Colonic mucosa (tissue), 4 donors: ENCODE measurements at places on chromosomes 3 and 15. TPM values are rescaled to one million over a fixed set of nuclear protein-coding genes. Genes with fewer than 3 reads are reported as not detected.

GRCh38 chr3:11010426-11011165 lies 18.0 kb downstream of the SLC6A1 start:
- no peak for DNase-seq

- DNase-seq = no peak
Measured at GRCh38 chr3:182239316-182239715, 527.6 kb downstream of the SOX2 start.

DNA sequence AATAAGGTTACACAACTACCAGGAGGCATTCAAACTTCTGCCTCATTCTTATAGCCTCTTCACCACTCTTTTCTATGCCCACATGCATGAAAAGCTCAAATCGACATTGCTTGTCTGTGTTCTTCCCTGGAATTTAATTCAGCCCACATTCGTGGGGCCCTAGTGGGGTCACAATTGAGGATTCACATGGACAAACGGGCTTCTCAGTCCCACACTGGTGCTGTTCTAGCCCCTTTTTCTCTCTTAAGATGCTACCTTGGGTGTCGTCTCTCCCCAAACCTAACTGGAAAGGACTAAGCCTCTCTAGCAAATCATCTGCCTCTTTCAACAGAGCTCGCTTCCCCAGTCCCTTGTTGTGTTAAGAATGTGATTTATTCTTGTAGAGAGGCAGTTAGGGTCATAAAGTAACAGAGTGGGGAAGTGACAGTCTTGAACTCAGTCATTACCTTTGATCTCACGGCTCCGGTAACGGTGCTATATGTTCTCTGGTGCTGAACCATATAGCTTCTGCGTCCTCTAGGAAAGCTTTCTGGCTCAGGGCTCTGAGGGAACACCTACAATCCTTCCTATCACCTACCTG lies 4.9 kb downstream of the LPP start:
- no peak for DNase-seq

- no peak for DNase-seq
Measured at GRCh38 chr3:162041622-162042021, 545.0 kb downstream of the OTOL1 start.

DNA sequence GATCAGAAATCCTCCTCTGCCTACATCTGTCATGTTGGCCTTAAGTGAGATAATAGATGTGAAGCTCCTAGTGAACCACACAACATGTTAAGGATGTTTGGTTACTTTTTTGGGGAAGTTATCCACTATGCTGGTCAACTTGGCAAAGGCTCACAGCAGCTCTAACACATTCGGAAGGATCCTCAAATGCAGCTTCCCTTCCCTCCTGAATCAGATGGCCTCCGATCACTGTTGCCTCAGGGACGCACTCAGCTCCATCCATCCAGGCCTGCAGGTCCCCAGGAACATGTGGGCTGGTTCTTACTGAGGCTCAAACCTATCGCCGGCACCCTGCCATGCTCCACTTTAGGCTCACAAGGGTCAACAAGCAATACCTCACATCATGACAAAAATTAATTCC lies 67.9 kb downstream of the CORO2B start:
- DNase-seq = no peak

- DNase-seq = peak; percentile 51
Measured at GRCh38 chr3:65672871-65673815, 365.6 kb downstream of the MAGI1 start.

- no peak for DNase-seq
Measured at GRCh38 chr3:51876186-51876585, 785 bp upstream of the IQCF5 start.

DNA sequence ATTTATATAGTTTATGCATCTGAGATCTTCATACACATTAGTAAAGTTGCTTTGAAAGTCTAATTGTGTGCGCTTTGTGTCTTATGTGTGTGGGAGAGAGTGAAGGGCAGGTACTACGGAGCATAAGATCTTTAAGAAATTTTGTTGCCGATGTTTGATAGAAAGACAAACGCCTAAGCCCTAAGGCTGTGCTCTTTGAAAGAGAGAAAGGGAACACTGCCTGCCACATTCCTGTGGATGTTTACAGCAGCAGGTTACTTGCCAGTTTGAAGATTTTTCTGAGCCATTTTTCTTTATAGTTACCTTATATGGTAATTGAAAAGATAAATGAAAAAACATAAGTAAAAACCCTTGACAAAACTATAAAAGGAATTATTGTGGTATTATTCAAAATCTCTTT lies 17.0 kb downstream of the DTWD1 start:
- no peak for DNase-seq

- DNase-seq = no peak
Measured at GRCh38 chr3:165918657-165918979, 81.4 kb upstream of the BCHE start.

- no peak for DNase-seq
Measured at GRCh38 chr3:53051929-53052328, 6.1 kb upstream of the SFMBT1 start.

DNA sequence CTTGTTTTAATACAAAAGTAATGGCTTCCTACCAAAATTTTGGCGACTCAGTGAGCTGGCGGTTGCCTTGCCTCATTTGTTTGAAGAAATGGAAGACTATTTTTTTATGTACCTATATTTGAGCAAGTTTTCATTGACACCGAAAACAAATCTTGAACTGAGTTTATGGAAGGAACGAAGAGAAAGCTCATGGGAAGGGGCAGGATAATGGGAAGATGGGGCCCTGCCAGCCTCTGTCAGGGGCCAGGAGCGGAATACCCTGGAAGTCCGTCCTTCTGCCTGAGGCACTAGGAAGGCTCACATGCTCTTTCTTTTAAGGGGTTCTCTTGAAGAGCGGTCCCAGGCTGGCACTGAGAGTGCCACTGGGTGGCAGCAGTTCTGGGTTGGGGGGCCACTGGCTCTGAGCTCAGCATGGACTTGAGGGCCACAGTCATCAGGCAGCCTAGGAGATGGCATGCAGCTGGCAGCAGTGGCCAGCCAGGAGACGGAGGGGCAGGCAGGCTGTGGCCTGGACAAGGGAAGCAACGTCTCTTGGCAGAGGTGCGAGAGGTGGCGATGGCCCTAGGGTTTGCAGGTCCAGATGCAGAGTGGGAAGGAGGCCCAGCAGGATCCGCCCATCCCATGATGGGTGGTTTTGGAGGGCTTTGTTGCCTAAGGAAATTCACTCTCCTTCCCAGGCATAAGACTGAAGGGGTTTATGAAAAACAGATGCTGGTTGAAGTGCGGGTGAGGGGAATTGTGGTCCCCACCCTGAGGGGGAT lies 41.6 kb downstream of the ISG20 start:
- DNase-seq = no peak

DNA sequence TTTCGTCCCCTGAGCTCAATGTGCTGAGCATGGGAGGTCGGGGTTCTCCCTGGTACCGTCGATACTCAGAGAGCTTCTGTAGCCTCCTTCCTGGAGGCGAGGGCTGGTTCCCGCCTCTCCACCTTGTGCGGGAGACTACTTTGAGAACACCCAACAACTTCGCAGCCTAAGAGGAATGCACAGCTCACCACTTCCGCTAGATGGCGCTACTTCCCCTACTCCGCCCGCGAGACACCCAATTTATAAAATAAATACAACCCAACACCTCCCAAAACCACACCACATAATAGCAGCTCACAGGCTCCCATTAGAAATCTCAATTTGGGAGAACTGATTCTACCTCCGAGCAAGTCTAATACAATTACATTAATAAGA lies 1.2 kb downstream of the RGMA start:
- peak; percentile 78 for DNase-seq

DNA sequence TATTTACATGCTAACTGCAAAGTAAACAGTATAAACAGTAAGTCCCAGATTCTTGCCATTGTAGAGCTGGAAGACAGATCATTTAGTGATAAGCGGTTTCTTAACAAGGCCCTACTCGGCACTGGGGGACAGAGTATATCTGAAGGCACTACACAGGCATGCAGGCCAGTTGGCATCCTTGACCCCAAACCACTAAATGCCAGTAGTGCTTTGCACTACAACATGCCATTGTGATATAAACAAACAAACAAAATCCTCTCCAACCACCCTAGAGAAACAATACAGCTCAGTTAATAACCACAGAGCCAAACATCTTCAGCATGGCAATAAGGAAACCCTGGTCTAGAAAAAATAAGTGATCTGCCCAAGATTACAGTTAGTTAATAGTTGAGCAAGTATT lies 5.3 kb downstream of the AQR start:
- DNase-seq = no peak

GRCh38 chr3:196246612-196247308 lies 30.4 kb downstream of the SLC51A start:
- no peak for DNase-seq

DNA sequence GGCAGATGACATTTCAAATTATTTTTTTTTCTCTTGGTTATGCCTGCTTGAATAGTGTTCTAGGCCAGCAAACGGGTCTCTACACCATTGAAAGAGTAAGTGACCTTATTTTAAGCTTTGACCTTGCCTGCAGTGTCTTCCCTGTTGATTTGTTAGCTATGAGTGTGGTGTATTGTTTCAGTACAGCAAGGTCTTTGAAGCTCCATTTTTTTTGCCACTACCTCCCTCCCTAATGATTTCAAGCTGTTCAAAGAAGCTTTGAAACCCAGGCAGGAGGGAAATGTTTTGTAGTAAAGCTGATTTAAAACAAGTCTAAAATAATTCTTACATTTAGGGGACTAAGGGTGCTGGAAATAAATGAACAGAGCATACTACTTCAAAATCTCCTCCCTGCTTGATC lies 1249.8 kb downstream of the ROBO1 start:
- DNase-seq = no peak

DNA sequence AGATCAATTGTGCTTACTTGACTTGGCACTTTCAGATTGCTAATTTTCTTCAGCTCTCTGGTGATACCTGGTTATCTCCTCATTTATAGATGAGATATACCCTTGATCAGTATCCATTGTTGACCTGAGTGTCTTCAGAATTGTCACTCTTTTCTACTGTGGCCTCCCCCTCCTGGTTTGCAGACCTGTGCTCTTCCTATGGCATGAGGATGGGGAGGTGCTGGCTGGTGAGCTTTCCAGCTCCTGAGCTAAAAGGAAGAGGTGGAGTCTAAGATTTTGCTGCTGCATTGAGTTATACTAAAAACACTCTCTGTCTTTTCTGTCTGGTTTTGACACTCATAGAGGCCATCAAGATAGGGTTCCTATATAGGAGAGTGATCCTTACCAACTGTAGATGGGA lies 23.7 kb downstream of the UBE2Q2 start:
- no peak for DNase-seq

DNA sequence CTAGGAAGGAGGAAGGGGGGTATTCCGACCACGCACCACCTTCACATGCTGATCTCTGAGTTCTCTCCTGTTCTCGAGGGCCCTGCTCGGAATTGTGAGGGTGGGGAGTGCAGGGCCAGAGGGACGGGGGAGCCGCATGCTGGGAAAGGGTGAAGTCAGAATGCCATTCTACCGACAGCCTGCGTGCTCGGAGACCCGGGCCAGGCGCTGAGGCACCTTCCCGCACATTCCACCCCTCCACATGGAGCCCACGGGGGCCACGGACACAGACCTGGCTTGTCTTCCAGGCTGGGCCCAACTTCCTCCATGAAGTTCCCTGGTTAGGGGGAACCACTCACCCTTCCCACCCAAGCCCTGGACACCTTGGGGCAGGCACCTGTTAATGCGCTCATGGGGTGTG lies 28.7 kb upstream of the PIGZ start:
- DNase-seq = no peak

DNA sequence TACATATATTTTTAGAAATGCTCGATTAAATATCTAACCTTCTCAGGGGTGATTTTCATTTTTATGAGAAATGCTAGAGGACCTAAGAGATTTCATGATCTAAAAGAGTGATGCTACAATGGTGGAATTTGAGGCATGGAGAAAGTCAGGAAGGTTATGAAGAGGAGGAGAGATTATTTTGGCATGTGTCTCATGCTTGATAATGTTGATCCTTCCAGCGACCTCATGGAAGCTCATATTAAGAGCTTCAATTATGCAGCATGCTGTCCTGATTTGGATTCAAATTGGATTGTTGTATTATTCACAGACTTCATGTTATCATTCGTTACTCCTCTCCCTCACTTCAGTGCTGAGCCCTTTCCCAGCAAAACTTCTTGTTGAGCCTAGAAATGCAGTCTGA lies 112.5 kb downstream of the RAP2B start:
- no peak for DNase-seq

GRCh38 chr15:47870956-47871625 lies 153.8 kb downstream of the SEMA6D start:
- no peak for DNase-seq

DNA sequence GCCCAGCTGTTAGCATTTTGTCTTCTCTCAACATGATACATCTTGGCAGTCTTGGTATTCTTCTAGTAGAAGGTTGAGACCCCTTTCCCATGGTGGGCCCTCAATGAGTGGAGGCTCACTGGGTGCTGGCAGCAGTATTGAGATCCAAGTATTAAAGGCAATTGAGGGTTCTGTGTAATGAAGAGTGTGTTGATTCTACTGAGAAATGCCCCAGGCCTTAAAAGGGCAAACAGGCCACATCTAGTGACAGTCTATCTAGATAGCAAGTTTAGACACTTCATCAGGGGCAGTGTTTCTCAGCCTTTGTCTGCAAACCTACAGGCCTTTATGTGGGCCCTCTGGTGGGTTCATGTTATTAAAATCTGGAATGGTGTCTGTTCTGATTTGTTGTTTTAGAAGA lies 9.5 kb downstream of the PPP2R3A start:
- DNase-seq = no peak

Gene SLC6A20
- total RNA-seq = 4.4 TPM

Gene GOLGA8H
- total RNA-seq = 0.40 TPM

Gene CFAP20DC
- 1.7 TPM for total RNA-seq

Gene GATA2
- 8.1 TPM for total RNA-seq

Gene ICE2
- total RNA-seq = 37.7 TPM

Gene CCDC39
- not detected for total RNA-seq

Gene LRRC57
- 31.0 TPM for total RNA-seq

Gene GPR62
- total RNA-seq = not detected

Gene PSTPIP1
- 4.2 TPM for total RNA-seq

Gene LOXL1
- total RNA-seq = 2.3 TPM

Gene CPLX3
- total RNA-seq = not detected

Gene CCK
- total RNA-seq = not detected

Gene ANKRD34C
- not detected for total RNA-seq
